ENCODE measurements at places on chromosomes 5 and 9.

- DNase-seq: no peak
Observed at GRCh38 chr9:27530915-27531755, 1.5 kb upstream of the MOB3B start.

DNA sequence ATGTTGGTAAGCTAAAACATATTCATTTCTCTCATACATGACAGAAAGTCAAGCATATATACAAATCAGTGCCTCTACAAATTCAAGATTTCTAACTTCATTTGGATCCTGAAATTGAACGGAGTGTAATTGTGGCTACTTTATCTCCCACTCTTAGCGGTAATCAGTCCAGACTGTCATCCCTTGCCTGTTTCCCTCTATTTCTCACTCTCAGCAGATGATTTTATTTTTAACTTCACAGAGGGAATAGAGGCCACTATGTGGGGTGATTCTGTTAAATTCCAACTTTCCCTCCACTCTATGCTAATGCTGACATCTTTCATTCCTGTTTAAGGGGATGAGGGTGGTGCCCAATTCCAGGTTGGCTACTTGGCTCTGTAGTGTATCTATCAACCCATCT, 153.8 kb upstream of the KCNN2 start:
- DNase-seq: no peak

GRCh38 chr5:81605299-81605698, 145.6 kb downstream of the SSBP2 start:
- no peak for DNase-seq

- DNase-seq: no peak
Observed at GRCh38 chr9:20835377-20836286, 151.6 kb downstream of the FOCAD start.

GRCh38 chr5:176662371-176663333, 15.4 kb downstream of the TSPAN17 start:
- no peak for DNase-seq

- DNase-seq: no peak
Observed at GRCh38 chr9:78525986-78526560, 229.1 kb downstream of the PSAT1 start.

DNA sequence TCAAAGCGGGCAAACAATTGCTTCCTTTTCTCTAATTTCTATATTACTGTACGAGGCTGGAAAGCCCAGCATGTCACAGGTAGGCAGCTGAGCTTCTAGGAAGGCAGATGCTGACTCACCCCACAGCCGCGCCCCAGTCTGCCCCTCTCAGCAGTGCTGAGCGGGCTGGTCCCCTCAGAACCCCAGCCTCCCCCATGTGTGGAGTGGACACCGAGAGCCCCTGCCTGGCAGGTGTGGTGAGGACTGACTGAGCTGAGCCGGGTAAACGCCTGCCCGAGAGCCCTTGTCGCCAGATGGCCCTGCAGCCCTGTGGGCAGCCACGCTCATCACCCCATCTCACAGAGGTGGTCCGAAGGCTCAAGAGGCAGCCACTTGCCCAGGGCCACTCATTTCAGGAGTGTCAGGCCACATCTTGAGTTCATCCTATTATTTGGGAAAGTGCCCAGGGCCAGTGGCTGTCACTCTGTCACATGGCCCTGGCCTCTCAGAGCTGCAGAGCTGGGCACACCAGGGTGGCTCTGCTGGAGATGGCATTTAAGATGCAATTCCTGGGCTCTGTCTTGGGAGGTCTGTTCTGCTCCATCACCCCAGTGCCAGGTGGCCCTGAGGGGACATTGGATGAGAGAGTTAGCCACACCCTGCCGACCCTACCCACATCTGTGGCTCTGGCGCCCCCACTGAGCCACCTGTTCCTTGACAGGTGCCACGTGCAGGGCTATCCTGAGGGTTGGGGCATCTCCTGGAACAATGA, 12.4 kb downstream of the CARD19 start:
- no peak for DNase-seq

DNA sequence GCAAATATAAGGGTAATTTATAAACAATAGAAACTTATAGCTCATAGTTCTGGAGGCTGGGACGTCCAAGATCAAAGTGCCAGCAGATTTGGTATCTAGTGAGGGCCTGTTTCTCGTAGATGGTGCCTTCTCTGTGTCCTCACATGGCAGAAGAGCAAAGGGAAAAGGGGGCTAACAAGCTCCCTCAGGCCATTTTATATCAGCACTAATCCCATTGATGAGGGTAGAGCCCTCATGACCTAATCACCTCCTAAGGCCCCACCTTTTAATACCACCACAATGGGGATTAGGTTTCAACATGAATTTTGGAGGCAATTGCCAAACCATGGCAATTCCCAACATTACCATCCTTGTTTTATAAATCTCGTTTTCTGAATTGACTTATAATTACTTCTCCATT, 259.8 kb downstream of the ARRDC3 start:
- no peak for DNase-seq

Measured in activated CD8-positive, alpha-beta memory T cell treated with anti-CD3 and anti-CD28 coated beads for 1 hour (primary cell).